ENCODE measurements at places on chromosomes 5 and 9.

- no peak for DNase-seq
Measured at GRCh38 chr9:126842977-126843799, 17.3 kb upstream of the ZBTB34 start.

- DNase-seq, result no peak
Measured at GRCh38 chr9:130632841-130633240, 31.6 kb upstream of the PRDM12 start.

- DNase-seq, result no peak
Measured at GRCh38 chr5:147746986-147747385, 35.5 kb downstream of the JAKMIP2 start.

- no peak for DNase-seq
Measured at GRCh38 chr5:65871182-65871581, 55.2 kb upstream of the ERBIN start.

- DNase-seq, result peak; percentile 64
Measured at GRCh38 chr9:132769906-132770769, 99.9 kb downstream of the GTF3C4 start.

- DNase-seq, result no peak
Measured at GRCh38 chr9:104977580-104977979, 49.6 kb upstream of the ABCA1 start.

DNA sequence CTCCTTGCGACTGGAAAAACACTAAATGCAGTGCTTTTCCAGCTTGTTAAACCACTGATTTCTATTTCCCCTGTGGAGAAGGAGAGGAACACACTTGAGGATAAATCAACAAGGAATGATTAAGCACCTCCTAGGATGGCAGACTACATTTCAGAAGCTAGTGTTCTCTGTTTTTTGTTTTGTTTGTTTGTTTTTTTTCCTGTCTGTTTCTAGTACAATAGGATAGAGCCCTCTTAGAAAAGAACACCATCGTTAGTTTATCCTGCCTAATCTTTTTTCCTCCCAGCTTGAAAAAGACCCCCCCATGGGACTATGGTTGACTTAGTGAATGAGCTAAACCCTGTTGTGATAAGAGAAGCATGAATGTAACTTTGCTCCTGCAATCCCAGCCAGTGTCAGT, 3.9 kb upstream of the TAL2 start:
- DNase-seq, result no peak

- no peak for DNase-seq
Measured at GRCh38 chr5:185095-186070, 5.9 kb upstream of the LRRC14B start.

GRCh38 chr9:69468380-69468779, 143.4 kb downstream of the ENTREP1 start:
- DNase-seq, result no peak

GRCh38 chr5:16759147-16759773, 142.5 kb upstream of the RETREG1 start:
- DNase-seq, result no peak

GRCh38 chr5:72386639-72387038, 66.5 kb downstream of the PTCD2 start:
- DNase-seq, result no peak

- no peak for DNase-seq
Measured at GRCh38 chr9:6930827-6931226, 173.1 kb downstream of the KDM4C start.

DNA sequence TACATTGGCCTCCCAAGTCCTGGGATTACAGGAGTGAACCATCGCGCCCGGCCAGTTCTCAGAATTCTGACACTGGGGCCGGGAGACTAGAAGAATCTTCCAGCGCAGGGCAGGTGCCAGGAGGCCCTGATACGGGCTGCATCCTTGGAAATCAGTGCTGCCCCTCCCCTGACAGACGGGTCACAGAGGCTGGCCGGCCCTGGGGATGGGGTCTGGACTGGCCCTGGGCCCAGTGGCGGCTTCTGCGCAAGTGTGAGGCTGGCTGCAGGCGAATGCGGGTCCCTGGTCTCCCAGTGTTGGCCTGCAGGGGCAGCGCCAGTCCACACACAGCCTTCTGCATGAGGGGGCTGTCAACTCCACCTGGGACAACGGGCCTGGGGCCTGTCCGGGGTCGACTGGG, 831 bp upstream of the TBC1D9B start:
- no peak for DNase-seq

GRCh38 chr9:7042124-7042523, 284.4 kb downstream of the KDM4C start:
- DNase-seq, result no peak

DNA sequence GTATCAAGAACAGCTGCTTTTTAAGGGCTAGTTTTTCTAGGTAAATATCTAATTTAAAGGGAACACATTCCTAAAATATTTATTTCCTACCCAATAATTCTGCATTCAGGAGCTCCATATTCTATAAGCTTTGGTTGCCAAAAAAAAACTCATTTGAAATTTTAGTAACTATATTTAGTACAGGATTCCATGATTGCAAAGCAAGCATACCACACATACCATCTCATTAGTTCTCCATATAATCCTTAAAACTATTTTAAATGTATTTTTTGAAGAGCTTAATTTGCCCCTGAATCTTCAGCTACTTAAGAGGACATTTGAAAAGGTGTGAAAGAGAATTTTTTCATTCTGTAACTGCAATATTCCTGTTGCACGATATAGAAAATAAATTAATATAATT, 877.0 kb downstream of the NR2F1-AS1 start:
- no peak for DNase-seq

GRCh38 chr5:11126844-11127243, 365.8 kb upstream of the DAP start:
- no peak for DNase-seq

- peak; percentile 38 for DNase-seq
Measured at GRCh38 chr5:10307206-10308148, at the start of gene CMBL. TSS of gene CMBL (minus strand) at chr5:10307902. CDS start at chr5:10290762, 17,140 bp downstream.

GRCh38 chr9:106557996-106558667, 304.8 kb upstream of the ZNF462 start:
- DNase-seq, result no peak
